ENCODE measurements at places on chromosomes 5 and 9.

DNA sequence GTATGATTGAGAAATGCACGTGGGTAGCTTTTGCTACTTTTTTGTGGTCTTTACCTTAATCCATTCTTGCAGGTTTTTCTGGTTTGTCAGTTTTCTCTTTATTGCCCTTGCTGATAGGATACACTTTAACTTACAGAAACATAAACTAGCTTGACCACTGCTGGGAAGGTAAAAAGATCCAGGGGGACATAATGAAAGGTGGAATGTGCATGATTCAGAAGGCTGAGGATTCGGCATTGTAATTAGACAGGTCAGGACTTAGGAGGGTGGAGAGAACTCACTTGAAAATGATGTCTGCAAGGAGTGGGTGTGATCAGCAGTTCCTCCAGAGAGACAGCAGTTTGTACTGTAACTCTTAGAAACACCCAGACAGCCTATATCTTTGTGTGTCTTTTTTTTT, 19.8 kb upstream of the TXNDC8 start:
- DNase-seq, result no peak

GRCh38 chr5:7849681-7850394, 1.1 kb downstream of the CFAP90 start:
- peak; percentile 51 for DNase-seq

DNA sequence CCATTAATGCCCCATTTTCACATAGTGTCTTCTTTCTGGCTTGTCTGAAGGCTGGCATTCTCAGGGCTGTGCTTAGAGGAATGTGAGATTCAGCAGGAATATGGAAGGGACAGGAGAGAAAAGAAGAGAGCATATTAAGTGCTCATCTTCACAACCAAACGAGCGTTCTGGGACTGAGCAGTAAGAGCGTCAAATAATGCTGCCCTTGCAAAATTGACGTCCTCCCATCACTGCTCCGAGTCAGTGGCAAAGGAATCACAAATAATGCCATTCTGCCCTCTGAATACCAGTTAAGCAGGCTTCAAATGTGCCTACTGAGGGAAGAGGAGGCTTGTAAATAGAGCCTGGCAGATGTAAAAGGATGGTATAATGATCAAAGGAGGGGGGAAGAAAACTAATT, 351.2 kb downstream of the EBF1 start:
- DNase-seq, result no peak

GRCh38 chr9:95459851-95460517, 56.8 kb downstream of the PTCH1 start:
- DNase-seq, result no peak

DNA sequence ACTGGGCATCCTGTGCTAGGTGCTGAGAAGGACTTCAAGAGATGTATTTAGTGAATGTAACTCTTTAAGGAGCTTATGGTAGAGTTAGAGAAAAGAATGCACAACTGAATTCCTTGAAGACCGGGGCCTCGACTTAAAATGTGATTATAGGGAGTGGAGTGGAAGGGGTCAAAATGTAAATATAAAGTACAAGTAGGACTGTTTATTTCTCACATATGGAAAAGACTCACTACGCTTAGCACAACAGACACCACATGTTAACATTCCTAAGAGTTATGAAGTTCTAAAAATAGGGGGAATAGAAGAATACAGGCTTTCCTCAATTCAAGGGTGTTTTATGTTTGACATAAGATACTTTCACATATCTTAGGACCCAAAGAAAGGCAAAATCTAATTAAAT, 117.8 kb upstream of the OSMR start:
- DNase-seq, result no peak
